ENCODE measurements at places on chromosomes 3 and 15.

DNA sequence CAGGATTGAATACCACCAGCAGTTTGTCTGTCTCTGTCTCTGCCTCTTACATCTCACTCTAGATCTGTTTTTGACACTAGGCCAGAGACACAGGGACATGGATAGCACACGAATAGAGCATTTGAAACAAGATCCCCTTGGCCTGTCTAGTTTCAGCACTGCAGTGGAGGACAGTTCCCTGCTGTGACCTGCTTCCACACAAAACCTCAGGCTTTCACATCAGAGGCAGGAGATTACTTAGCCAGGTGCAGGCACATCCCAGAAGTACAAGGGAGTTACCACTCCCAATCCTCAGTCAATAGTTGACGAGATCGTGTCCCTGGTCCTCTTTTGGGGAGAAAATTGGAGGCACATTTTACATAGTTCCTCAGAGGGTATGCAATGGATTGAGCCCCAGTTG is 34.0 kb upstream of the CCK start:
- DNase-seq: no peak

- DNase-seq: no peak
Measured at GRCh38 chr3:190593075-190593474, 79.2 kb downstream of the IL1RAP start.

DNA sequence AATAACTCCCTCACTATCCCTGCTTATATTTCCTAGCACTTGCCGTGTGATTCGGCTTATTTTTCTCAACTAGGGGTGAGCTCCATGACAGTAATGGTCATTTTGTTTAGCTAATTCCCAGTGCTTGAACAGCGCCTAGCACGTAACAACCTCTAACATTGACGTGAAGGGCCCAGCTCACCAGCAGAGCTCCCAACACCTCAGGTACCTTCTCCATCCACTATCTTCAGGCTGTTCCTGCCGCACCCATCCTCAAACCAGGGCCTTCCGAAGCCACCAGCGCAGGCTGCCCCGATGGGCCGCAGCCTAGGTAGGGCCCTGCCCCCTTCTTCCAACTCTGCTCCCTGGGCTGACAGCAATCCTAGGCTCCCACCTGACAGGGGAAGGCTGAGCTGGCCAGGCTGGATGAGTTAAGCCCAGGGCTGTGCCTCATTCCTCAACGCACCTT is 751 bp upstream of the RPS17 start:
- DNase-seq: no peak

- DNase-seq: no peak
Measured at GRCh38 chr15:52334491-52335160, 39.0 kb upstream of the MYO5C start.

GRCh38 chr3:118973050-118973449 is 61.6 kb downstream of the IGSF11 start:
- DNase-seq: peak; percentile 52

All from nucleus accumbens (tissue), 56 donors.